ENCODE measurements at places on chromosomes 1 and 21.

- DNase-seq, result no peak
Observed at GRCh38 chr1:24948079-24948827, 18.2 kb upstream of the RUNX3 start.

DNA sequence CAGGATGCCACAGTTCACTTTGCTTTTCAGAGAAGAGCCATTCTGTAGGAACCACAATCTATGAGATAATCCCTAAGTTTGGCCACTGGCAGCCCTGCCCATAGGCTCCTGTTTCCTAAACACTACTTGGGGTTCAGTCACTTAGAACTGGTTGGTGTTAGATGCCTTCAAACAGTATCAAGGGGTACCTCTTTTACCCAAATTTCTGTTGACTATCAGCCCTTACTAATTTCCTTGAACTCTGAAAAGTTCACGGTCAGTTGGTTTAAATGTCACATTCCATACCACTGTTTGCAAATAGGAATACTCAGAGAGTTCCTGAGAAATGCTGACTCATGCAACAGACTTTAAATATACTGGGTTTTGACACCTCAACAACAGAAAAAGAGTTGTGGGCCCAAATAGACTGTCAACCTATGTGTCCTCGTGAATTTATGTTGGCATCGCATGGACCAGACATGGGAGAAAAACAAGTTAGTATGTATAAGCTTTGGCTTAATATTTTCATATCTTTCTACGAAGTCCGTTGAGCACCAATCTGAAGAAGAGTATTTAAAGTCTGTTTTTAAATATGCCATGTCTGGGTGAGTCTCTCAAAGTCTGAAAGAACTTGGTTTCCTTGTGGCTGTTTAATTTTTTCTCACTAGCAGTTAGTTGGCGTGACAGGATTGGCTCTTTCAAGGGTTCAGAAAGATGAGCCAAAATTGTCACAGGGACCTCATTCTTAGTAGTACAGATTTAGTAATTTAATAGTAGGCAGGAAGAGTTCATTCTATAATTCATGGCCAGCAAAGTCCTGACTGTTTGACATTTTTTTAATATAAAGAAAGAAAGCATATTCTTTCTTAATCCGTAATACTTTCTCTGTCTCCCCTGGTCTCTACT is 56.5 kb upstream of the ZNF326 start:
- DNase-seq, result no peak

DNA sequence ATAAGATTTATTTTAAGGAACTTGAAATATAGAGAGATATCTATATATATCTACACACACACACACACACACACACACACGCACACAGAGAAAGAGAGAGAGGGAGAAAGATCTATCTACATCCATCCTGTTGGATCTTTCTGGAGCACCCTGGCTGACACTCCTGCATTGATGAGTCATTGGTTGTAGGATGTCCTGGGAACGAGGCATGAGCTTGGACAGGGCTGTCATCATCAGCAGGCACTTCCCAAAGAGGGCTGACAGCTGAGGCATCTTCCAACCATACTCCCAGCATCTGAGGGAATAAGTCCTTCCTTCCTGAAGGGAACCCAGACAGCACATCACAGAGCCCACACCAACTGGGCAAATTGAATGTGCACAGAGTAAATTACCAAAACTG is 99.1 kb upstream of the ERG start:
- DNase-seq, result no peak

DNA sequence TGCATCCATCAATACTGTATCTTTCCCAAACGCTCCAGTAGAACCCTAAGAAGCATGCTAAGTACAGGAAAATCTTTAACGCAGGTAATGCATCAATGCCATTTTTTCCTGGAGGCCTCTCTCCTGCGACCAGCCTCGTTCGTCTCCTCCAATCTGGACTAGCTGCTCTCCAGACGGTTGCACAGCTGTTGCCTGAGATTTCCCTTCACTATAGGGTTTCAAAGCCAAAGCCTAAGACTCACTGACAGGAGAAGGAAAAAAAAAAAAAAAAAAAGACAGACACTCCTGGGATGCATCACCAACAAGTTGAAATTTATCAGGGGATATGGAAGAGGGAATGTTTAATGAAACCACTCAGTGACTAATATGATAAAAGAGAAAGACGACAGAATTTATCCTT is 93.0 kb downstream of the APP start:
- no peak for DNase-seq
